HAP-1 (cell line): ENCODE measurements at places on chromosomes 12 and 14.

GRCh38 chr12:26473291-26473690 is 277.9 kb downstream of the SSPN start:
- no peak for DNase-seq

GRCh38 chr12:22692964-22693555 is 68.1 kb downstream of the ETNK1 start:
- DNase-seq, result no peak

GRCh38 chr14:44108601-44109000 is 398.5 kb downstream of the FSCB start:
- DNase-seq, result no peak

DNA sequence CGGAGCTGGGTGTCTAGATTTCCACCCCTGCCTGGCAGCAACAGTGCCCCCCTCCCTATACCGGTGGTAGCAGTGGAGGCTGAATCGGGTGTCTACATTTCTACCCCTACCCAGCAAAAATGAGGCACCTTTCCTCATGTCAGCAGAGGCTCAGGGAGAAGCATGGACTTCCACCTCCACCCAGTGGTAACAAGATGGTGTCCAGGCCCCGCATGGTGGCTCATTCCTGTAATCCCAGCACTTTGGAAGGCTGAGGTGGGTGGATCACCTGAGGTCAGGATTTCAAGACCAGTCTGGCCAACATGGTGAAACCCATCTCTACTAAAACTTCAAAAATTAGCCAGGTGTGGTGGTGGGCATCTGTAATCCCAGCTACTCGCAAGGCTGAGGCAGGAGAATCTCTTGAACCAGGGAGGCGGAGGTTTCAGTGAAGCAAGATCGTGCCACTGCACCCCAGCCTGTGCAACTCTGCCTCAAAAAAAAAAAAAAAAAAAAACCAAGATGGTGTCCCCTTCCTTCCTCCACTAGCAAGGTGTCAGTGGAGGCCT is 35.5 kb upstream of the OR5AU1 start:
- no peak for DNase-seq

GRCh38 chr14:59085207-59085739 is 103.2 kb upstream of the DAAM1 start:
- DNase-seq, result no peak

DNA sequence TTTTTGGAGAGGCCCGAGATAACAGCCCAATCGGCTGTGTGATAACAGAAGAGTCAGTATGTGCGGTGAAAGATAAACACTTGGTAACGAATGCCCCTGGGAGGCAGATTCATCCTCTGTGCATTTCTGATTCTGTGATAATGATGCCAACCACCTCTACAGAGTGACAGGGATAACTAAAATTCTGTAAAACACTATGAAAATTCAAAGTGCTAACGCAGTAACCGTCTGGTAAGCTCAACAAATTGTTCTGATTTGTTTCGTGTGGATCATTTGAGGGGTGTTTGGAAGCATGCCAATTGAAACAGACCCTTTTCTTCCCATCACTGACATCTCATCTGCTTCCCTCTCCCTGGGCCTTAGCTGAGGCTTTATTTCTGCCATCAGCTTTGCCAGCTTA is 76.3 kb downstream of the ESR2 start:
- no peak for DNase-seq

- DNase-seq, result no peak
Observed at GRCh38 chr12:49649445-49649844, 26.1 kb downstream of the PRPF40B start.

- no peak for DNase-seq
Observed at GRCh38 chr14:100539766-100540140, 47.5 kb downstream of the BEGAIN start.

DNA sequence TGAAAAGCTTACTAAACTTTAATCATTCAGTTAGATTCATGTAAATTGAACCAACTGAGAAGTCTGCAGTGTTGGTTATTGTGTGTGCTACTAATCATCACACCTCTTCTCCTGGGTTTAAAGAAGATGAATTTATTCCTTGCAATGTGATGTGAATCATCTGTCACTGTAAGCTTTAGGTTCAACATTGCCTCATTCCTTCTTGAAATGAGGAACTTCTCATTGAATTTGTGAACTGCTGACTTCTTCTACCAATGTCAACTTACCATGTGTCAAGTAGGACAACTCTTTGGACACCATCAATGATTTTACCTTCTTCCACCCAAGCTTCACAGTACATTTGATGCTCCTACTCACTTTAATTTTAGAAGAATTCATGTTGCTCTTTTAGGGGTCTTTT is 17.4 kb upstream of the PRB2 start:
- DNase-seq, result no peak

DNA sequence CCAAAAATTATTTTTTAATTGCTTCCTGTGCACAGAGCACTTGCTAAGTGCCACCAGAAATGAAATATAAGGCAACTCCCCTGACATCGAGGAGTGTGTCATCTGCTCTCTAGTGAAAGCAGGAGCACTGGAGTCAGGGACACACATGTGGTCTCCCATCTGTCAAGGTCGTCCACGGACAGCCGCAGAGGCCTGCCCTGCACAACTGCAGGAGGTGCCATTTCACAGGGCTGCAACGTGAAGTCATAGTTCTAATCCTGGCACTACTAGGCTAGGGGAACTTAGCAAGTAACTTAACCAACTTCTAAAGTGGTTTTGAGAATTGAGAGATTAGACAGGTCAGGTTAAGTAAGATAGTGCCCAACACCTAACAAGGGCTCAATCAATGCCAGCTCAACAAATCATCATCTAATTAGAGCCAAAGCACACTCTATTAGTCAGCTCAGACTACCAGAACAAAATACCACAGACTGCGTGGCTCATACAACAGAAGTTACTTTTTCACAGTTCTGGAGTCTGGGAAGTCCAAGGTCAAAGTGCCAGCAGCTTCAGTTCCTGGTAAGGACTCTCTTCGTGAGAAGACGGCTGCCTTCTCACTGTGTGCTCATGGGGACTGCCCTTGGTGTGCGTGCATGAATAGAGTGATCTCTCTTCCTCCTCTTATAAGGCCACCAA is 30.7 kb downstream of the FOXN3 start:
- no peak for DNase-seq

DNA sequence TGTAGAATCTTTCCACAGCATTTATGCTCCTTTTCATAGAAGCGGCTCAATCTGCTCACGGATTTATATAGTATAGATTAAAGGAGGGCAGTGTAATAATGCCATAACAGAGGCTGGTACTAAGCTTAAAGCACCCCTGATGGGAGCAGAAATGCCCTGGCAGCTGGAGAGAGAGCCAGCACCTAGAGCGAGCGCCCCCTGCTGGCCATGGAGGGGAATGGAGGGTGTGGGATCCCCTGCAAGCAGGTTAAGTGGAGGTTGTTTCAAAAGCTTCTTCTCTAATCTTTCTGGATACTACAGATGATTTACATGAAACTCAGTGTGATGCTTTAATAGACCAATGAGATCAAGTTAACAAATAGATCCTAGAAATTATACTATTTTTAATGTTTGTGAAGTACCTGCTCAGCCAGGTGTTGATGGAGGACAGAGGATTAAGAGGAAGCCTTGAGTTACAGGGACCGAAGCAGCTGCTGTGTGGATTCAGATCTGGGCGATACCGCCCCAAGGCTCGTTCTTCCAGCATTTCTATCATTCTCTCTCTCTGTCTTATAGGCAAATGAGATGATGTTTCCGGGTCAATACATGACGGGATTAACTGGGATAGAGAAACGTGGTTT is 1519.3 kb upstream of the TMEM132C start:
- no peak for DNase-seq

- peak; percentile 6 for DNase-seq
Observed at GRCh38 chr14:45426685-45427282, 173.8 kb upstream of the MIS18BP1 start.

DNA sequence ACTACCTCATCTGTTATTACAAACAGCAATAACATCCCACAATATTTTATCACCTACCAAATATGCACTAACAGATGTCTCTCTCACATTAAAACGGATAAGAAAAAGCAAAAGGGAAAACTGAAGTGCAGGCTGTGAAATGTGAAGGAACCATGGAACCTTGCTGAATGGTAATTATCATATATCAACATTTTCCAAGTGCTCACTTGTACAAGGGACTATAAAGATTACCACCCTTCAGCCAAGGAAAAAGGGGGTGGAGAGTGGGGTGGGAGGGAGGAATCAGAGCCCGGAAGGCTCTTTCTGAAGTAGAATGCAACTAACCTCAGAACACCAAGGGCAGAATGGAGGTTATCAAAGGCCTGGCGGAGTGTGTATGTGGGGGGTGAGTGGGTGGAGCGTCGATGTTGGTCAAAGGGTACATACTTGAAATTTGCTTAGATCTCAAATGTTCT is 1.2 kb downstream of the SNX6 start:
- DNase-seq, result peak; percentile 47
